Activated CD4-positive, alpha-beta T cell treated with anti-CD3 and anti-CD28 coated beads, Interleukin-2, amount 10 ng/mL, durations not matched to agents 7 days and 5 days (primary cell): ENCODE measurements at places on chromosomes 3 and 15.

DNA sequence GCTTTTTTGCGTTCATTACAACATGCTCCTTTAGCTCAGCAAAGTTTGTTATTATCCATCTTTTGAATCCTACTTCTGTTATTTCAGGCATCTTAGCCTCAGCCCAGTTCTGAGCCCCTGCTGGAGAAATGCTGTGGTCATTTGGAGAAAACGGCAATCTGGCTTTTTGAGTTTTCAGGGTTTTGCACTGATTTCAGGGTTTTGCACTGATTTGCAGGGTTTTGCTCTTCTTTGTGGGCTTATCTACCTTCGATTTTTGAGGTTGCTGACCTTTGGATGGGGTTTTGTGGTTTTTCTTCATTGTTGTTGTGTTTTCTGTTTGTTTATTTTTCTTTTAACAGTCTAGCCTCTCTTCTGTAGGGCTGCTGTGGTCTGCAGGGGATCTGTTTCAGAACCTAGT is 137.4 kb downstream of the RSRC1 start:
- no peak for DNase-seq

- DNase-seq = no peak
These were observed 190.8 kb upstream of the FAM3D start for GRCh38 chr3:58857402-58857801.

DNA sequence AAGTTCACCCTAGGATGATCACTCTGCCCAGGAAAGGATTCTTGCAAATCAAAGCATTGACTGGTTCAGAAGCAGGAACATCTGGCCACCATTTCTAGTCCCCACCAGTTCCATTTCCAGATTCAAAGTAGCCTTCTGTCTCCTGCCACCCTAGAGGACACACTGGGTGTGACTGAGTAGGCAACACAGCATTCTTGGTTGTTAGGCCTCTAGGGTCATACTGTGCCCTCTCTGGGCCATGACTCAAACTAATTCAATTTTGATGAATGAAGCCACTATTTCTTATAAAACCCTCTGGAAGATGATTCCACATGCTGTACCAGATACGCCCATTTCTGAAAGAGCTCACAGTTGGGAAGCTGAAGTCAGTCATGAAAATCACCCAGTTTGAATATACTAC is 69.7 kb downstream of the WDR76 start:
- DNase-seq = no peak

GRCh38 chr15:88016406-88016805 is 240.1 kb downstream of the NTRK3 start:
- no peak for DNase-seq

DNA sequence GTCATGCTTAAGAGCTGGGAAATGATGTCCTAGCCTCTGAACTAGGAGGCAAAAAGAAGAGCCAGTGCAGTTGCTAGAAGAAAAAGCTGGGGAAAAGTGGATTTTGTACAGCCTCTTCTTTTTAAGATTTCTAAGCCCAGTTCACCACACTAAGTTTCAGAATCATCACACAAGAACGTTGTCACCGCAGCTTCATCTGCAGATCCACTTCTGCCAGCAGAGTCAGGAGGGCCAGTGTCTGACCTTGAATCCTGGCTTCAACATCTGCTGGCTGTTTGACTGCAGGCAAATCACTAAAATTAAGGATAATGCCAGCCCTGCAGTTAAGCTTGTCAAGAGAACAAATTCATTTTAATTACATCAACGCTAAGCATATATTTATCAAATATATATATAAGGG is 36.2 kb downstream of the HDC start:
- DNase-seq = no peak

DNA sequence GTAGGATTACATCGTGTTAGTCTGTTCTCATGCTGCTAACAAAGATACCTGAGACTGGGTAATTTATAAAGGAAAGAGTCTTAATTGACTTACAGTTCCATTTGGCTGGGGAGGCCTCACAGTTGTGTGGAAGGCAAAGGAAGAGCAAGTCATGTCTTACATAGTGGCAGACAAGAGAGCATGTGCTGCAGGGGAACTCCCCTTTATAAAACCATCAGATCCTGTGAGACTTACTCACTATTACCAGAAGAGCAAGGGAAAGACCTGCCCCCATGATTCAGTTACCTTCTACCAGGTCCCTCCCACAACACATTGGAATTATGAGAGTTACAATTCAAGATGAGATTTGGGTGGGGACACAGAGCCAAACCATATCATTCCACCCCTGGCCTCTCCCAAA is 3.4 kb downstream of the SLC25A26 start:
- no peak for DNase-seq

GRCh38 chr15:42048080-42048820 is 27.4 kb upstream of the PLA2G4E start:
- no peak for DNase-seq

GRCh38 chr3:10391391-10391790 is 70.5 kb upstream of the SEC13 start:
- no peak for DNase-seq

DNA sequence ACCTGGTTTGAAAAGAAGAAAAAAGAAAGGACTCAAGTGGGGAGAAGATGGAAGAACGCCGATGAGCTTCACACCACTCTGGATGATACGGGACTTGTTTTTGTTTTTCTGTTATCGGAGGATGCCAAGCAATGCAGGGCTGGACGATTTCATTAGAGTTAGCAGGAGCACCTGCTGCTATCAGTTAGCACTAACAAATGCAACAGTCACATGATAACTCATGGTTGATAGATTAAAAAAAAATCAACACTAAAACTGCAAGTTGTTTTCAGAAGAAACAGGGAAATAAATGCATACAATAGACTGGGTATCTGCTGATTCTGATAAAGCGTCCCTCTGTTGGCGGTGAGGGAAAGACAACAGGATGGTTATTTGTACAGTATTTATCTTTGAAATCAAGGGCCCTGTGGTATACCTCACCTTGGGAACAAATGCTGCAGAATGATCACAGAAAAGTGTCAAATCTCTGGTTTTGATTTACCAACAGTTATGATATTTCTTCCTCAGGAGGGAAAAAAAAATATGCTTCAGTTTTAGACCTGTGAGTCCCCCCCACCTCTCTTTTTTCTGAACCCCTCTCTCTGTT is 575.1 kb downstream of the FOXP1 start:
- DNase-seq = no peak
